ENCODE measurements at places on chromosomes 3 and 15.

GRCh38 chr15:91852741-91853510 lies 582 bp upstream of the SLCO3A1 start:
- peak; percentile 20 for DNase-seq

DNA sequence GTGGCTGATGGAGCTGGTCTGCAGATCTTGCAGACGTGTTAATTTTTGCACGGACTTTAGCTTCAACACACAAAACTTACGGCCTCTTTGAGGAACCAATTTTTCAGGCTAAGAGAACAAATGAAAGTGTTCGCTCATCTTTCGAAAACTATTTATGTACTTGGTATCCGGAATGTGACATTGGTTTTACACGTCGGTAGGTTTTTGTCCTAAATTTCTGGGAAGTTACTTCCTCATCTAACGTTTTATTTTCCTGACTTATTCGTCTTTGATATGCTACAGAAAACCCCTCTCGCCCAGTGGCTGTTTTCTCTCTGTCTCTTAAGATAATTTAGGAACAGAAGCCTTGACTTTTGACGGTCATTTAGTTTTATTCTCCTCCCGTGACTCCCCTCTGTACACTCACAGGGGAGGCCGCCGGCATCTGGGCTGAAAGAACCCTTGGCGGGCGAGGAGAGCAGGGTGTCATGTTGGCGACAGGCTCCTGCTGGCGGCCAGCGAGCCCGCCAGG lies 834 bp upstream of the GREM1 start:
- DNase-seq: no peak

- DNase-seq: no peak
Measured at GRCh38 chr15:60758961-60759729, 280.2 kb upstream of the ICE2 start.

GRCh38 chr3:106577241-106577640 lies 708.4 kb upstream of the CBLB start:
- no peak for DNase-seq

DNA sequence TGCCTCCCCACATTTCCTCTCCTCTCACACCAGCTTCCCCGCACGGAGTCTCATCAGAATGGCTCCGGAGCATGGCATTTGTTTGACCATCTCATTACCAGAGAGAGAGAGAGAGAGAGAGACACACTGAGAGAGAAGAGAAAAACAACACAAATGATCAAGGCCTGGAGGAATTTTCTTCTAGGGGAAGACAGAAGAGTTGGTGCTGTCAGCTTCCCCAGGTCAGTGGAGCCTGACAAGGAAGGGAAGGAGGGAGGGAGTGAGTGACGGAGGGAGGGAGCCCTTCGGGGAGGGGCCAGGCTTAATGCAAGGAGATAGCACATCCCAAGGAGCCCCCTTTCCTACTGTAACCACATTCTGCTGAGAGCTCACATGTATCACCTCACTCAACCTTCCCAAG lies 9.1 kb downstream of the ST8SIA2 start:
- no peak for DNase-seq

DNA sequence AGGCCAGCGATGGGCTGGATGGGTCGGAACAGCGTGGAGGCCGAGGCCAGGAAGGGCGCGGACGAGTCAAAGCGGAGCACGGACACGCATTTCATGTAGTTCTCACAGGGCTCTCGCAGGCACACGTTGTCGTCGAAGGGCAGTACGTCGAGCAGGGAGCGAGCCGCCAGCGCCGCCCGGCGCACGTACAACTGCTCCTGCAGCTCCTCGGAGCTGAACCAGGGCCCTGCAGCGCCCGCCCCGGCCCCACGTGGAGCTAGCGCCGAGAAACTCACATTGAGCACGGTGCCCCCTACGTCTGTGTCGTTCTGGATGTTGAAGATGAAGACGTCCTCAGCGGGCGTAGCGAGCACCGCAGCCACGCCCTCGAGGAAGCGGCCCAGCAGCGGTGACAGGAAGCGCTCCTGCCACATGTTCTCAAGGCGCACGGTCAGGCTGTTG lies 5.8 kb downstream of the CELSR3 start:
- DNase-seq: no peak

GRCh38 chr3:159825216-159825854 lies 163.3 kb upstream of the IL12A start:
- no peak for DNase-seq

DNA sequence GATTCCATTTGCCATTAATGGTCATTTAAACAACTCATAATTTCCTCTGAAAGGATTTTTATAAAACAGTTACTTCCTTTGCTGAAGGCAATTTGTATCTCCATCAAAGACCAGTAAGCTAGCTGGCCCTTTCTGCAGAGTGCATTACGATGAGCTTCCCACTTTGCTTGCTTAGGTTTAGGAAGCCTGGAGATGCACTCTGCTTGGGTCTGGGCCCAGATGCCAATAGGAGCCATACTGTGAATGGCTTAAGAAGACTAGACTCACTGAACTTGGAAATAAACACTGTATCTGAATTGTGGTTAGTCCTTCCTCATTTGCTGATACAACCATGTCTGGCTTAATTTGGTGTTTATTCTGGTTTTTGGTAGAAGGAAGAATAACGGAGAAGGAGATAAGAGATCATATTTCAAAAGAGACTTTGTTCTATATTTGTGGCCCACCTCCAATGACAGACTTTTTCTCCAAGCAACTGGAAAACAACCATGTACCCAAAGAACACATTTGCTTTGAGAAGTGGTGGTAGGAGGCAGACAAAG lies 38.1 kb downstream of the OXNAD1 start:
- DNase-seq: no peak

- no peak for DNase-seq
Measured at GRCh38 chr3:67421912-67422311, 232.5 kb downstream of the SUCLG2 start.

DNA sequence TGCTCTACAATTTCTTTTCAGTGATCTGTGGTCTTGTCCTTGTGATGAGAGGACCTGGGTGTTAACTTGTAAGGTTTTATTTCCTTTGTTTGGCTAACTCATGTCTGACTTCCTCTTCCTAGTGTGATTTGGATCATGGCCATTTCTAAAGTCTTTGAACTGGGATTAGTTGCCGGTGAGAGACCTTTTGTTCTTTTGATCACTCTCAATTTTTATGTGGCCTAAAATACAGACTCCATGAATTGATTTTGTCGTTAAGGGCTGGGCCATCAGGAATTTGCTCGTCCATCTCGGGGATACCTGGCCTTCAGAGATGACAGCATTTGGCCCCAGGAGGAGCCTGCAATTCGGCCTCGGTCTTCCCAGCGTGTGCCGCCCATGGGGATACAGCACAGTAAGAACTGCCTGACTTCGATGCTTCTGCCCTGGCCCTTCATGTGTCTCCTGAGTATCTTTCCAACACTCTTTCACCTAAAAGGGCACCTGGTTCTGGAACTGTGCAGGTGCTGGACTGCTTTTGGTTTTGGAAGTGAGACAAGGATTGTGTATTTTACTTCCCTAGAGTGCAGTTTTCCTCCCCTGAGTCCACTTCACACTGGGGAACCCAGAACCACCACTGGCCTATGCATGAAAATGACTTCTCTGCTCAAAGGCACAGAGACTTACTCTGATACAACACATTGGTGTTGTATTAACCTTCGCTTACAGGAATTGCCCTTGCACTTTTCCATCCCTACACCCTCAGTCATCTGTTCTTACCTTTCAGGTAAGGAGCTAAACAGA lies 13.1 kb upstream of the LRRC2 start:
- DNase-seq: no peak

- no peak for DNase-seq
Measured at GRCh38 chr3:11199902-11200845, 45.9 kb downstream of the HRH1 start.

DNA sequence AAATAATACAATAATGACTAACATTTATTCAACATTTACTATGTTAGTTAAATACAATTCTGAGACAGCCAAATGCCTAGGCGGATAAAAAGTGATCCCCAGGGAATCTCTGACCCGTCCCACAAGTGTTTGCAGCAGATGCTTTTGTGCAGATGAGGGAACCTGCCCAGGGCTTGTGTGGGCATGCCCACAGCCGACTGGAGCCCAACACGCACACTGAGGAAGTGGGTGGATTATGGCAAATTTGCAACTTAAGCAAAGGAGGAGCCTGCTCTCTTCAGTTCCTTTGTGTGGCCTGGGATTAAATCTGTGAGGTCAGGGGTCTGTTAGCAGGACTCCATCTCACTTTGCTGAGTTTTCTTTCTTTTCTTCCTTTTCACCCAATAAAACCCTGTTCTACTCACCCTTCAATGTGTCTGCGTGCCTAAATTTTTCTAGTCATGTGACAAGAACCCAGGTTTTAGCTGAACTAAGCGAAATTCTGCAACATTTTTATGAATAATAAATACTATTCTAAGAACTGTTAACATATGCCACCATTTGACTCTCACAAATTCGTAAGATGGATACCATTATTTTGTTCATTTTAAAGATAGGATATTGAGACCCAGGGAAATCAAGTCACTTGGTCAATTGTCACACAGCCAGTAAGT lies 13.9 kb upstream of the RTP1 start:
- no peak for DNase-seq

DNA sequence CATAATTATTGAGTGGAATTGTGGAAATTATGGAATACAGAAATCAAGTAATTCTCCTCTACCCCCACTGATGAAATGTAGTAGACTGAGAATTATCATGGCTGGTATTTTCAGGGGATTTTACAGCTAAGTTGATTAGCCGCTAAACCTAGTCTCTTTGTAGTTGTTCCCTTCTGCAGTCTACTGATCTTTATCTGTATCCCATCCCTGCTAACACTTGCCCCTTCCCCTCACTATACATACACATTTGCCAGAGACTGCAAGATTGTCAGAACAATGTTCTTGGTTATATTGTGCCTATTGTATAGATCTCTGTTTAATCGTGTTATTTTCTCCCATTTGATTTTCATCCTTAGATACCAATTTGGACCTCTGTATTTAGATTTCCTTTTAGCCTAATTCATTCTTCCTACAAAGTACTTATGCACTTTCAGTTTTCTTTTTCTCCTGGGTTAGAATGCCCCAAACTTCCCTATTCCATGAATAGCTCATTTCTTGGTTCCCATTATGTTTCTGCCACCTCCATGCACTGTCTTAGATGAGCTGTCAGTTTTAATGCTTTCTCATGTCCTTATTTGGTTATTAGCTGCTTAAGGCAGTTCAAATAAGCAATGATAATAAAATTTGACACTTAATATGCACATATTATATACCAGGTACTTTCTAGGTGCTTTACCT lies 86.9 kb downstream of the CDIN1 start:
- no peak for DNase-seq

GRCh38 chr3:8869613-8870012 lies 93.7 kb downstream of the RAD18 start:
- no peak for DNase-seq

DNA sequence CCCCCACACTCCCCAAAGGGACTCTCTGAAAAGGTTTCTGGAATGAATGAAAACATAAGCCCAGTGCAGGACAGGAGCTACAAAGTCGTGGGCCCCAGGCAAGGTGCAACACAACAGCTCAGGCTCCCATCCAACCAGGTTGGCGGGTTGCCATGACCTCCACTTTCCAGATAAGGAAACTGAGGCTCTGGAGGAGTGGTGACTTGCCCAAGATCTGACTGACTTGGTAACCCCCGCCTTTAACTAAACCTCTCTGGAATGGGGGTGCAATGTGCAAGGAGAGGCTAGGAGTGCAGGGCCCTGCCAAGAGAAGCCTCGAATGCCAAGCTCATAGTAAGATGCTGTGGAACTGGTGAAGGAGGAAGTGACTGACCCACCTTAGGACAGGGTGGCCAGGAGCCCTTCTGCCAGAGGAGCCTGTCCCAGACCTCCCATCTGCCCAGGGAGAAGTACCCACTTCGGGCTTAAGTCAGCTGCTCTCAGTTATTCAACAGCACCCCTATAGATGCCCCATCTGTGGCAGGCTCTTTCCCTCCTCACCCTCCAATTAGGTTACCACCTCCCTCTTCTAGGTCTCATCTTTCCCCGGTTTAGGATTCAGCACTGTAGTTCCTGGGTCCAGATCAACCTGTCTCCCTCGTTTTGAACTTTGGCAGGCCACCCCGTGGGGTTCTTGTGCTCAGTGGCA lies 553 bp upstream of the TNNC1 start:
- DNase-seq: no peak

- DNase-seq: peak; percentile 36
Measured at GRCh38 chr3:52471371-52472238, 16.2 kb downstream of the NISCH start.

- no peak for DNase-seq
Measured at GRCh38 chr15:39270934-39271333, 309.9 kb upstream of the THBS1 start.

DNA sequence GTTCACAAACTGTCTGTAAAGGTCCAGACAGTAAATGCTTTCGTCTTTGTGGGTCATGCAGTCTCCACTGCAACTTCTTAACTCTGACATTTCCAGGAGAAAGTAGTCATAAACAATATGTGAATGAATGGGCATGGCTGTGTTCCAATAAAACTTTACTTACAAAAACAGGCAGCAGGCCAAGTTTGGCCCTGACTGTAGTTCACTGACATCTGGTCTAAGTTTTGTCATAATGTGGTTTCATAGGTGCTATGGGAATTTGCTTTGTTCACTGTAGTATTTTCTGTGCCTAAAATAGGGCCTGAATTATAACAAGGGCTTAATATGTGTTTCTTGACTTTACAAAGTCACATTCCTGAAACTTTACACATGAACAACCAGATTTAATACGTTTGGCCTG lies 186.0 kb upstream of the KBTBD8 start:
- no peak for DNase-seq

DNA sequence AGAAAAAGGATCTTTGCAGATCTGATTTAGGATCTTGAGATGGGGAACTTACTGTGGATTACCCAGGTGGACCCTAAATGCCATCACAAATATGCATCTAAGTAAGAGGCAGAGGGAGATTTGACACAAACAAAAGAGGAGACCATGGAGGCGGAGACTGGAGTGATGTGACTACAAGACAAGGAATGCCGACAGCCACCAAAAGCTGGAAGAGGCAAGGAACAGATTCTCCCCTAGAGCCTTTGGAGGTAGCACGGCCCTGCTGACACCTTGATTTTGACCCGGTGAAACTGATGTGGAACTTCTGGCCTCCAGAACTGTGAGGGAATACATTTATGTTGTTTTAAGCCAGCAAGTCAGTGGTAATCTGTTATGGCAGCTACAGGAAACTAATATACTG lies 44.0 kb downstream of the GASK1A start:
- DNase-seq: no peak

DNA sequence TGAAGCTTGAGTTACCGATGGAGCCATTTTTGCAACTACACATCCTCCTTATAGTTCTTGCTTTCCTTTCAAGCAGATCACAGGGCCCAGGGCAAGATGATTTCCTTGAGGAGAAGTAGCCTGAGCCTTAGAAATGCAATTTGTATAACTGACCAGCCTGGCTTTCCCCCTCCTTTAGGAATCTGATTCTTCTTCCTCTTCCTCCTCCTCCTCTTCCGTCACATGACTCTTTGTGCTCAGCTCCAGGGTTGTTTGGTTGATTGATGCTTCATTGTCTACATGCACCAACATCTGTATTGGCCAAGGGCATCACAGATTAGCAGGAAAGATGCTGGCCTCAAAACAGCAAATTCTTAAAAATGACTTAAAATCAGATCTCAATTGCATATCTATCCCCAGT lies 3.3 kb downstream of the SNAPC5 start:
- DNase-seq: no peak

DNA sequence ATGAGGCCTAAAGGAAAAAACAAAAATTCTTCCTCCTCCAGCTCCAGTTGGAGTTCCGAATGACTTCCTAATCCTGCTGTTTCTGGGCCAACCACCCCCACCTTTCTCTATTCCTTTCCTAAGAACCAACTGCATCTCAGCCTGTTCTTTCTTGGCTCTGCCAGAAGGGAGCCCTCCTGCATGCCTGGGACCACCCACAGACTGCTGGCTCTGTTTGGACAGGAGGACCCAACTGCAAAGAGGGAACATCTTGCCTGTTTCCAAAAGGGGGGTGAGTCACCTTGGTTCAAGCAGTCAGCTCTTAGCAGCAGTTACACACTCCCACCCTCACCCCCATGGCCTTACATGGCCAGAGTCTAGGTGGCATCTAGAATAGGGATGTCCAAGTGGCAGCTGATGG lies 116.0 kb upstream of the PRICKLE2 start:
- DNase-seq: no peak

Measured in memory B cell (primary cell).